ENCODE measurements at places on chromosomes 1 and 21. TPM values are rescaled to one million over a fixed set of nuclear protein-coding genes. Genes with fewer than 3 reads are reported as not detected.

DNA sequence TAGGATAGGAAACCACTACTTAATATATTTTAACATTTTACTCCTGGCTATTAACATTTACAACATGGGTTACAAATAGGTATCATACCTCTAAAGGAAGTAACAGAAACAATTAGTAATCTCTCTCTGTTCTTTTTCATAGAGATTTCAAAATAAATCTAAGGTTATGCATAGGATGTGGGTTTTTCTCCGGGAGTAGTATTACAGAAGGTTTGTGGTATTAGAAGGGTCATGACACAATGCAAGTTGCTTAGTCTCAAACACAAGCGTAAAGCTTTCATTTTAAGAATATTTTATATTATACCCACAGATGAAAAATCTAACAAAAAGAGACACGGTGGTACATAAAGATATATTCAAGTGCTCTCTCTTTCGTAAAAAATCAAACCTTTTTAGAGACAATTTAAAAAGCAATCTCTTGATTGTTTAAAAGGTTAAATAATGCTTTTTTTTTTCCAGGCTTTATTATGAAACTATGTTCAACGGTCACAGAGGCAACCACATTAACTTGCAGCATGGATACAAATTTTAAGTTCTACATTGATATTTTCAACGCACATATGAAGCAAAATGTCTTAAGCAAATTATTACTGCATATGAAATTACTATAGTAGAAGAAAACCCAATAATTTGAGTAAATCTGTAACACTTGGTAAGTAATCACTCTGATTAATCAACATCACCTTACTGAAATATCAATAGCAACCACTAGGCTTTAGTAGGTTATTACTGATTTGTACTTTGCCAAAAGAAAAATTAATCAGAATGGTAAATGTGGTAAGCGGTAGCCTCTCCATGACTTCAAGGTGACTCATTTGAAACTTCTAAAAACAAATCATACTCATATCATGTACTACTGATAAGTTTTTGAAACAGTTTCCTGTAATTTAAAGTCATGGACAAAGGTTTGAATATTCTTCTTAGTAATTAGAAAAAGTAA is 97.4 kb upstream of the GFI1 start:
- peak overlapping the region; percentile 88 for H3K27ac ChIP-seq
- DNase-seq: no peak
- no peaks in the 10 kb centered on the region for H3K27me3 ChIP-seq

DNA sequence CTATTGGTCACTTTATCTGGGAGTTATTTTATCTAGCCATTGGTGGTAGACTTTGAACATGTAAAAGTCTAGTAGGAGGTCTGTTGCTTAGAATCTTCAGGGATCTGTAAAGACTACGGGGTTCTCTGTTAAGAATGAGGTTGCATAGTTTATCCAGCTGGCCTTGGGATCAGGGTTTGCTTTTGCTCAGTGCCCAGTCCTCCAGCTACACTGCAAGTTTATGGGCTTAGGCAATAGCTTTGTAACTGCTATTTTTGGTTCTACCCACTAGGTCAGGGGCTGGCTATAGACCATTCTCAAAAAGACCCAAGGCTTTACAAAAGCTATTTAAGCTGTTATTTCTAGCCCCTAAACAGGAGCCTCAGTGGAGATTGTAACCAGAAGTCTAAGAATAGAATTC is 9.8 kb downstream of the SH3GLB1 start:
- H3K36me3 ChIP-seq: peaks cover 13% of the 10 kb centered on the region
- peaks cover 19% of the 10 kb centered on the region for H3K4me1 ChIP-seq
- H3K27ac ChIP-seq: no peak overlapping the region
- no peak for DNase-seq

GRCh38 chr1:152886758-152887409 is 8.8 kb downstream of the SMCP start:
- H3K36me3 ChIP-seq: no peaks in the 10 kb centered on the region
- H3K27ac ChIP-seq: no peak overlapping the region
- peaks cover 15% of the 10 kb centered on the region for H3K27me3 ChIP-seq
- DNase-seq: no peak
- no peak overlapping the region for H3K4me3 ChIP-seq
- no peaks in the 10 kb centered on the region for H3K4me1 ChIP-seq

DNA sequence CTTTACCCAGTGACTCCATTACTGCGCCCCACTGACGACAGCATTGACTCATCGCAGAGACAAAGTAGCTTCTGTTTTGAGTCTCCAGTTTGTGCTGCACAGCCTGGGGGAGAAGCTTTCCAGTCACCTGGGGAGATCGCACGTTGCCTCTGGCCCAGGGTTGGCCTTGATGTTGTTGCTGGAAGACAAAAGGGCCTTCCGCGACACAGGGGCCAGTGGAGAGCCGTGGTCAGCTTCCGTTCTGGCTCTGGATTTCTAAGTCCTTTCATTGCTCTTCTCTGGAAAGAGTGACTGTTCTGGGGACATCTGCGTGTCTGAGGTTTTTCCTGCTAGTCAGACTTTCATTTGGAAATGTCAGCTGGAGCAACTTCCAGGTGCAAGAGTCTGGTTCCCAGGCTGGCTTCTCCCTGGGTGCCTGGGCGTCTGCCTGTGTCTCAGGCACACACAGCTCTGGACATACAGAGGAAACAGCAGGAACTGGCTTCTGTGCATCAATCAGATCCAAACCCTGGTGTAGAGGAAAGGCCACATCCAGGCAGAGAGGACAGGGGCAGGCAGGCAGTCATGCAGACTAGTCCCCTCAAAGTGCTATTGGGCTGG is 257.0 kb downstream of the SIPA1L2 start:
- no peaks in the 10 kb centered on the region for H3K4me1 ChIP-seq
- no peak for DNase-seq
- H3K27me3 ChIP-seq: no peaks in the 10 kb centered on the region
- H3K27ac ChIP-seq: no peak overlapping the region
- no peaks in the 10 kb centered on the region for H3K36me3 ChIP-seq
- no peak overlapping the region for H3K4me3 ChIP-seq

DNA sequence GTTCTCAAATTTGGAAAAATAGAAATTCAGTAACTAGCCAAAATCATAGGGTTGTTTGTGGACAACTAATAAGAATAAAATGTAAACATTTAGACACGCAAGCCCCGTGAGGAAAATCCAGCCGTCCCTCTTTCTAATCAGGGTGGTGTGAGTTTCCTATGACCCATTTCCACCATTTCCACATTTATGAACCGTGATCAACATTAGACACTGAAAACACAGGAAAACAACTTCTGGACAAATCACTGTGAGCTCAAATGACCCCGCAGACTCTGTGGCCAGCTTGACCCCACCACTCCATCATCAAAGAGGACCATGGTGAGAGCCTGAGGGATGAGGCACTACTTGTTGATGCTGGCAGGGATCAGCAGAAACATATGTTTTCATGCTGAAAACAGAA is 101.0 kb downstream of the SIM2 start:
- no peaks in the 10 kb centered on the region for H3K4me1 ChIP-seq
- no peak overlapping the region for H3K27ac ChIP-seq
- DNase-seq: no peak
- H3K36me3 ChIP-seq: no peaks in the 10 kb centered on the region

DNA sequence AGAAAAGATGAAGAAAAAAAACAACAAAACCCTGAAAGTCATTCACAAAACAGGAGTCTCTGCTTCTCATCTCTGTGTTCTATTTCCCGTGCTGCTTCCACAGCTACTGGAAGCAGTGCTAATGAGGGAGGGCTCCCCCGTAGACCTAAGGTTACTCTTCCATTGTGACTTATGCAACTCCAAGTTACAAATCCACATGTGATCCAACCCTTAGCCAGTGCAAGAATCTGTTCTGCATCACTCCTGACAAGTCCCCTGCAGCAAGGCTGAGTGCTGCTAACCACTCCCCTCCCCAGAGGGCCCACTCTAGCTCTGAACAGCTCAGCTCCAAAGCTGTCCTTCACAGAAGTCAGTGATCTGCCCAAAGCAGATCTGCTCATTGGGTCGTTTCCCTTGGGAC is 10.3 kb downstream of the DNALI1 start:
- H3K4me1 ChIP-seq: peaks cover 16% of the 10 kb centered on the region
- DNase-seq: no peak
- H3K36me3 ChIP-seq: peaks cover 69% of the 10 kb centered on the region
- no peak overlapping the region for H3K4me3 ChIP-seq
- H3K27ac ChIP-seq: no peak overlapping the region
- H3K27me3 ChIP-seq: no peaks in the 10 kb centered on the region

DNA sequence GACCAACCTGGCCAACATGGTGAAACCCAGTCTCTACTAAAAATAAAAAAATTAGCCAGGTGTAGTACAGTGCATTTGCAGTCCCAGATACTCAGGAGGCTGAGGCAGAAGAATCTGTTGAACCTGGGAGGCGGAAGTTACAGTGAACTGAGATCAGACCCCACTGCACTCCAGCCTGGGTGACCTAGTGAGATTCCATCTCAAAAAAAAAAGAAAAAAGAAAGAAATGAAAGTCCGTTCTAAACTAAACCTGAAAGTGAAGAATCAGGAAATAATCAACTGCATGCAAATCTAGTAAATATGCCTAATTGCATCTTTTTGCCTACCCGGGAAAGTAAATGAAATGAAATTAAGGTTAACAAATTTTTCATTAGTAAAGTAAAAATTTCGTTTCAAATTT is 99.6 kb downstream of the ZZZ3 start:
- H3K27me3 ChIP-seq: no peaks in the 10 kb centered on the region
- peaks cover 28% of the 10 kb centered on the region for H3K36me3 ChIP-seq
- H3K4me1 ChIP-seq: no peaks in the 10 kb centered on the region
- DNase-seq: no peak
- H3K27ac ChIP-seq: no peak overlapping the region
- H3K4me3 ChIP-seq: no peak overlapping the region

DNA sequence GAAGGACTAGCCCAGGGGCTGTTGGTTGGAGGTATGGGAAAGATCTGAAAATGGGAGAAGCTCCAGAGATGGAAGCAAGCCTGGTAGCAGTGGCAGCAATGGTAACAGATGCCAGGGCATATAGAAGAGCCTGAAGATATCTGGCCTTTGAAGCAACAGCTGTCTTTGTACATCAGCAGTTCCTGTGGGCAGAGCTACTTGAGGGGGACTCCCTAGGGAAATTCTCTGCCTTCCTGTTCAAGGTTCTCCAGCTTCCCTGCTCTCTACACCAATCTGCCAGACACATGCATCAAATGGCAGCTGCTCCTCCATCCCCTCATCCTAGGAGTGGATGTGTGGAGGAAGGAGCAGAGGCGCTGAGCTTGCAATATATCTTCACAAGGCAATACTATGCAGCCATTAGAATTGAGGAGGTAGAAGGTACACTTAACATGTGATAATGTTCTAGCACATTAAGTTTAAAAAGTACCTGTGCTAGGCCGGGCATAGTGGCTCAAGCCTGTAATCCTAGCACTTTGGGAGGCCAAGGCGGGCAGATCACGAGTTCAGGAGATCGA is 2.2 kb downstream of the TMEM35B start:
- no peaks in the 10 kb centered on the region for H3K27me3 ChIP-seq
- H3K36me3 ChIP-seq: peaks cover 28% of the 10 kb centered on the region
- peaks cover 32% of the 10 kb centered on the region for H3K4me1 ChIP-seq
- no peak overlapping the region for H3K27ac ChIP-seq

DNA sequence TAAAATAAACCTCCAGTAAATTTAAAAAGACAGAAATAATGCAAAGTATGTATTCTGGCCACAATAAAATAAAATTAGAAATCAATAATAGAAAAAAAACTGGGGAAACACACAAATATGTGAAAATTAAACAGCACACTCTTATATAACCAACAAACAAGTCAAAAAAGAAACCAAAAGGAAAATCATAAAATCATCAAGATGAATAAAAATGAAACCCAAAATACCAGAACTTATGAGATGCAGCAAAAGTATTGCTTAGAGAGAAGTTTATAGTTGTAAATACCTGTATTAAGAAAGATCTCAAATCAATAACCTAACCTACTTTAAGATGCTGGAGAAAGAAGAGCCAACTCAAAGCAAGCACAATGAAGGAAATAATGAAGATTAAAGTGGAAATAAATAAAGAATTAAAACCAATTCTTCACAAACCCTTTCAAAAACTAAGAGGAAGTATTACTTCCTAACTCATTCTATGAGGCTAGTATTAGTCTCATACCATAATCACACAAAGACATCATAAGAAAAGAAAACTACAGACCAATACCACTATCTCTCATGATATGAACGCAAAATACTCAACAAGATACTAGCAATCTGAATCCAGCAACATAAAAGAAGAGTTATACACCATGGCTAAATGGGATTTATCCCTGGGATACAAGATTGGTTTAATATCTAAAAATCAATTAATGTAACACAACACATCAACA is 6.4 kb upstream of the KRTAP10-3 start:
- peaks cover 3% of the 10 kb centered on the region for H3K36me3 ChIP-seq
- no peak for DNase-seq
- peaks cover 9% of the 10 kb centered on the region for H3K27me3 ChIP-seq
- H3K4me1 ChIP-seq: peaks cover 12% of the 10 kb centered on the region
- H3K27ac ChIP-seq: peak overlapping the region; percentile 79

DNA sequence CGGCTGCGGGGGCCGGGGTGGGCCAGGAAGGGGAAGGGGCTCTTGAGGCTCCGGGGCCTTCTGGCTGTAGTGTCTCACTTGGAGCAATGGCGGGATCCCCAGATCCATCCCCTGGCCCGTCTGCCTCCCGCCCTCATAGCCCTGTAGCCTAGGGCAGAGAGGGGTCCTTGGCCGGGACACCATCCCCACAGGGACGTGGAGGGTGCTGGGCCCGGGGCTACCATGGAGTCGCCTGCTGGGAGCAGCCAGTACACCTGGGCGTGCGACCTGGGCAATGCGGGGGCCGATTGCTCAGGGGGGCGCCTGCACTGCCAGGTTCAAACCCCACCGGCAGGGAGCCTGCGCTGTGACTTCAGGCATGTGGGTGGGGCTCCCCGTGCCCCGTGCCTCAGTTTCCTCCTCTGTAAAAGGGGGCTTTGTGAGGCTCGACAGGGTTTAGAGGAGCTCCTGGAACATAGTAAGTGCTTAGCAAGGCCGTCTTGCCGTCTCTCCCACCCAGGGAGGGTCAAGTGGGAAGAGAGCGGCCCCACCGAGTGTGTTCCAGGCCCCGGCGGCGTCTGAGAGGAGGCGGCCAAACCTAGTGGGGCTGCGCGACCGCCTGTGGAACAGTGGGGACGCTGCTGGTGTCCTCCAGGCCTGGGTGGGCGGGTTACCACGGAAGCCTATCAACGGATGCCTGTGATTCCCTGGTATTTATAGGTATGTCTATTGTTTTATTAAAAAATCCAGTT is 20.8 kb downstream of the PRKCZ start:
- H3K4me1 ChIP-seq: no peaks in the 10 kb centered on the region
- H3K27me3 ChIP-seq: no peaks in the 10 kb centered on the region
- no peaks in the 10 kb centered on the region for H3K36me3 ChIP-seq
- H3K27ac ChIP-seq: no peak overlapping the region
- no peak for DNase-seq
- H3K4me3 ChIP-seq: no peak overlapping the region

- H3K27me3 ChIP-seq: peaks cover 17% of the 10 kb centered on the region
- DNase-seq: no peak
- peaks cover 11% of the 10 kb centered on the region for H3K4me1 ChIP-seq
- no peak overlapping the region for H3K4me3 ChIP-seq
- no peak overlapping the region for H3K27ac ChIP-seq
- H3K36me3 ChIP-seq: no peaks in the 10 kb centered on the region
Observed at GRCh38 chr1:205538235-205538840, 33.9 kb downstream of the CDK18 start.

Gene TMEM82
- not detected for total RNA-seq

Gene APP
- total RNA-seq: 14.5 TPM

Gene S100A9
- total RNA-seq: not detected

Gene CASZ1
- 9.9 TPM for total RNA-seq

Gene HSD3B2
- total RNA-seq: not detected

Gene CA6
- 6.3 TPM for total RNA-seq

Gene TRAF3IP3
- total RNA-seq: 322 TPM

Gene FHAD1
- 0.55 TPM for total RNA-seq

All from activated CD8-positive, alpha-beta T cell treated with anti-CD3 and anti-CD28 coated beads, Interleukin-2, amount 10 ng/mL, durations not matched to agents 7 days and 5 days (primary cell).